NCI-H1930 (cell line): ENCODE measurements at places on chromosomes 2 and 18.
A peak's percentile ranks its signal among the peaks of the same experiment; 100 is the strongest.

- no peak for DNase-seq
Measured at GRCh38 chr18:79806976-79807841, 9.5 kb downstream of the KCNG2 start.

DNA sequence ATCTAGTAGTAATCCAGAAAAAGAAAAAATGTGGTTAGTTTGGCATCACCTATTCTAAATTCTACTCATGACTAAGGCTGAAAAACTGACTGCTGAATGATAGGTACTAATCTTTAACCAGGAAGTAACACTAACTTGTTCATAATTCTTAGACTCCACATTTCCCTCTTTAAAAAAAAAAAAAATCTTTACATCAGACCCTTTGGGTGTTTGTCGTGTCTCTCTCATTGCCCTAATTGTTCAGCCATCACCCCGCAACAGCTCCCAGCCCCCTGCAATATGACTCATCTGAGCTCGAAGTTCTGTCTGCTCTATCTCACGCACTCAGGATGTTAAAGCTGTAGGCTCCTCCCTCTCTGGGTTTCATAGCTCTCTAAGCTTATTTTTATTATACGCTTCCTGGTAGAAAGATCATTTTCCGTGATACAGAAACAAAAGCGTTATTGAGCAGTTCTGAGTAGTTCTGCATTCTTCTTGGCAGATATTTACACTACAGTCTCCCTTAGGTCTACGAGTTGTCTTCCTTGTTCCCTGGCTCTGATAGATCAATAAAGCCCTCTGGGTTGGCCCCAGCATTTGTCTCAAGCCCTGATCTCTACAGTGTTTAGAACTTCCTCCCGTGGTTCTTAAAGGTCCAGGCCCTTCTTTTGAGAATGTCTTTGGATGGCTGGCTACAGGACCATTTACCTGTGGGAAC lies 95.6 kb downstream of the TNFRSF11A start:
- no peak for DNase-seq

- no peak for DNase-seq
Measured at GRCh38 chr18:55522011-55522410, 66.0 kb downstream of the TCF4 start.

- no peak for DNase-seq
Measured at GRCh38 chr2:238450440-238450861, 23.7 kb downstream of the ASB1 start.

DNA sequence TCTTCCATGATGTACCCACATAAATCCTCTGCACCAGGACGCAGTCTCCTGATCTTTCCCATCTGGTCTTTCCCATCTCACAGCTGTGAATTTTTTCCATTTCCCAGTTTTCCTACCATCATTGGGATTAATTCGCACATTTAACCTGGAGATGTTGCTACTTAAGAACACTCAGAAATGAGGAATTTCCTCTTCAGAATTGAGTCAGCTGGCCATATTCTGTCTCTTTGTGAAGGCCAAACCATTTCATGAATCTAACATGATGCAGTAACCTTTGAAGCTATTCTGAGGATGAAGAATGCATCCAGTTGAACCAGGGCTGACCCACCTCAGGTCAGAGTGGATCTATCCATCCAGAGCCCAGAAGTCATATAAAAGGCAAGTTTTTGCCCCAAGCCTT lies 326.8 kb downstream of the SETBP1 start:
- DNase-seq: no peak

DNA sequence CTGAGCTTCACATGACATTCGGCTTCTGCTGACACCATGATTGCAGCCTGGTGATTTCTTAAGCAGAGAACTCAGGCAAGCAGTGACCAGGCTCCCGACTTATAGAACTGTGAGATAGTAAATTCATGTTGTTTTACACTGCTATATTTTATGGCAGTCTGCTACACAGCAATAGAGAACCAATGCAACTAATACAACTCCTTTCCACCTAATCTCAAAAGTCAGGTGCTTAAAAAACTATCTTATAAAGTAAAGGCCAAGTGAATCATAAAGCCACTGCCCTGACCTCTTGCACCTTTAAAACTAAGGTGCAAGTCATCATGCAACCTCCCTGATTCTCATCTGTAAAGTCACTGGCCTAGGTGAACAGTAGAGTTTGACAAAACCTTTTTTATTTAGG lies 95.3 kb upstream of the GLS start:
- DNase-seq: no peak

GRCh38 chr2:10891390-10891789 lies 20.3 kb upstream of the KCNF1 start:
- no peak for DNase-seq

DNA sequence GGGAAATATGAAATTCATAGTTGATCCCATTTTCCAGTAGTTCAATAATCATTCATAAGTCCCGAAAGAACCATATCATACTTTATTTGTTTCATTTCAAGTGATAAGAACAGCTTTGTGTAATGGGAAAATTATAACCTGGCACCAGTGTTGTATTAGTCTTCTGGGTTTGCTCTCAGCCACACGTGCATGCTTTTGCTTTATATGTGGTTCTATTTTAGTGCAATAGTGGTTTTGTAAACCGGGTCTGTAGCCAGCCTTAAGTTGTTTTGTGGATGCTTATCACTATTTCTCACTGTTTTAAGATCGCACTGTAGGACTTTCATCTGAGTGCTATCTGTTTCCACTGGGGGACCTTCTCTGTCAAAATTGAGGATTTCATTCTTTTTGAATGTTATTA lies 203.8 kb downstream of the PTPRM start:
- no peak for DNase-seq

- DNase-seq: no peak
Measured at GRCh38 chr2:13158466-13158865, 441.7 kb downstream of the TRIB2 start.

- DNase-seq: no peak
Measured at GRCh38 chr2:203960811-203961210, 24.2 kb downstream of the ICOS start.

- DNase-seq: no peak
Measured at GRCh38 chr2:26607698-26608097, 33.5 kb downstream of the CIB4 start.

DNA sequence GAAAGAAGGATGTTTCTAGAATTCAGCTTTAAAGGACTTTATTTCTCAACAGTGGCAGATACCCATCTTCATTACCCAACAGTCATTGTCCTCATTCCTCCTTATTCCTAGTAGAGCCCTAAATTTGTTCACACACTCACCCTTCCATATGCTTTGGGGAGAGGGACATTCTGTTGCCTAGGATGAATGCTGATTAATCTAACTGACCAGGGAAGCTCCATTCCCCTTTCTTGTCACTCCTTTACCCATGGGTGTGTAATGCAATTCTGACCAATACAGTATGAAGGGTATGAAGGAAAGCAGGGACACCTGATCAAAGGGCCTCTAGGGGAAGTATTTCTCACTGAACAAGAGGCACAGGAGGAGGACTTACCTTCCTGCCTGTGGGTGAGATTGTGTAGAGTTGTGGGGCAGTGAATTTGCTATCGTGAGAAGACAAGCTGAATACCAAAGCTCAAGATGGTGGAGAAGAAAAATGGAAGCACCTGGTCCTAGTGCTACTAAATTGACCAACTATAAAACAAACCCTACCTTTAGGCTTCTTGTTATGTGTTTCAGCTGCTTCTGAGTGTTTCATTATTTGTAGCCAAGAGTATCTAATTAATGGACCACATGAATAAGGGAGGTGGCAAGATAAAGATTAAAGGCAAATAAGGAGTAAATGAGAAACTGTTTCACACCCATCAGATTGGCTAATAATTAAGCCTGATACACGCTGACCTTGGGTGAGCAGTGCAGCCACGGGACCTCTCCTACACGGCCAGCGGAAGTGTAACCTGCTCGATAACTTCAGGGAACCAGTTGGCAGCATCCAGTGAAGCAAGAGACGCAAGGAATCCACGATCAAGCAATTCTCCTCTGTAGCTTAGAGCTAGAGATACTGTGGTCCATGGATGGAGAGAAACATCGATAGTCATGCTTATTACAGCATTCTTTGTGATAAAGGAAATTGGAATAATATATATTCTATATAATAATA lies 202.3 kb downstream of the MYCN start:
- no peak for DNase-seq

DNA sequence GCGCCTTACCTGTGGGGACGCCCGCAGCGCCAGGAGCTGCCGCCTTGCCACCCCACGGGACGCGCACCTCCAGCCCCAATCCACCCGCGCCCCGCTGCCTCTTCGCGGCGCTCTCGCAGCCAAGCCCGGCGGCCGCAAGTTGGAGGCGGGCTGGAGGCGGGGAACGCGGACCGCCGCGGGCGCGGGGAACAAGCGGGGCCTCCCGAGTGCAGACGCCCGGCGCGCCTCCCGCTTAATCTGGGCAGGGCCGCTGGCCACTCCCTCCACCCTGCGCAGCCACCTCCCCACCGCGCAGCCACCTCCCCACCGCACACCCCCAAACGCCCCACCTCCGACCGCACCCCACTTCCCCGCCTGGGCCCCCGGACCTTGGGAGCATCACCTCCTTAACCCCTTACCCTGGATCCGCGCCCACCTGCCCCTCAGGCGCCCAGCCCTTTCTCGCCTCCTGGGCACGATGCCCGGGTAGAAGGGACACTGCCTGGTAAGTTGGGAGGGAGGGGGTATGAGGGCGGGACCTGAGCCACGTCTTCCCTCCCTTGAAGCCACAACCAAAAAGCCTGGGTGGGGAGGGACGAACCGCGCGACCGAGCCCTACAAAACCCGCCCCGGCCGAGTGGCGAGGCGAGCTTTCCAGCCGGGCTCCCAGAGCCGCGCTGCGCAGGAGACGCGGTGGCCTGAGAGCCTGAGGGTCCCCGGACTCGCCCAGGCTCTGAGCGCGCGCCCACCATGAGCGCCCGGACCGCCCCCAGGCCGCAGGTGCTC lies at the start of the genes COL4A3 and COL4A4:
Gene COL4A3 (plus strand): TSS at position 627 of the 765 bp plus-strand sequence. CDS start 103 bp downstream, at position 730.
Gene COL4A4 (minus strand): TSS at position 208 of the 765 bp plus-strand sequence. CDS start 16,722 bp downstream, outside the sequence.
- peak; percentile 53 for DNase-seq

DNA sequence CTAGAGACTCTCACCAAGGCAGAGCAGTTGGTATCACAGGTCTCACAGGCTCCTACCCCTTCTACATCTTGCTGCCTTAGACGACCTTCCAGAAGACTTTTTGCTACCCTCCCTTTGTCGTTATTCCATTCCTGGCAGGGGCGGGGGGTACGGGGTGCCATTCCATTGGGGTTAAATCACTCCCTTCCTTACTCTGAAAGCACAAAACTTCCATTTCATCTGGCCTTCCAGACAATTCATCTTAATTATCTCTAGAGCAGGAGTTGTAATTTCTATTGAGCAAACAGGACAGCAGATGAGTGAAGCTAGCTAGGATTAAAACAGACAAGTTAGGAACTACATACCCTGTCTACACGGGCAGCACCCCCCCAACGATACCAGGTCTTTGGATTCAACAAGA lies 276.2 kb upstream of the TANK start:
- DNase-seq: no peak

DNA sequence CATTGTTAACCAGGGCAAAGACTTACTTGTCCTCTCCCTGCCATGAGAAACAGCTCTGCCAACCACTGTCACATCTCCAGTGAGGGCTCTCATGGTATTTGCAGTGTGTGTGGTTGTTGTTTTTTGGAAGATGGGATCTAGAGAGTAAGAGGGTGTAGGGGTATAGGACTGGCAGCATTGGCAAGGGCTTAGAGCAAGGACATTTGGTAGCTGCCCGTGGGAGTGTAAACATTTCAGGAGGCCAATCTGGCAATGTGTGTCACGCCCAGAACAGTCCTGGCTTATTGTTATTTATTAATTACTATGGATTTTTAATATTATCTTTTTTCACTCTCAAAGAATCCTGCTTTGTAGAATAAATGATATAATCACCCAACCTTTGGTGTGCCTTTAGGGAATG lies 90.5 kb downstream of the TMEM17 start:
- DNase-seq: no peak

DNA sequence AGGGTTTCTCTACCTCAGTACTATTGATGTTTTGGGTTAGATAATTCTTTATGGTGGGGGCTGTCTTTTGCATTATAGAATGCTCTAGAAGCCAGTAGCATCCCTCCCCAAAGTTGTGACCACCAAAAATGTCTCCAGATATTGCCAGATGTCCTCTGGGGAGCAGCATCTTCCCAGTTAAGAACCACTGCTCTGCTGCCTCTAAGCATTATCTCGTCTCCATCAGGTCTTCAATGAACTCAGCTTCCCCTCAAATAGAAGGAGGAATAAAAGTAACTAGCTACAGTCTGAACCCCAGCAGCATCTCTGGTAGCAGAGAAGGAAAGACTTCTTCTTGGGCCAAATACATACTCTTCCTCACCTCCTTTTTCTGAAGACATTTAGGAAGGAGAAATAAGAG lies 244.1 kb downstream of the AGPS start:
- no peak for DNase-seq

- no peak for DNase-seq
Measured at GRCh38 chr2:10048501-10049171, 5.3 kb downstream of the KLF11 start.

DNA sequence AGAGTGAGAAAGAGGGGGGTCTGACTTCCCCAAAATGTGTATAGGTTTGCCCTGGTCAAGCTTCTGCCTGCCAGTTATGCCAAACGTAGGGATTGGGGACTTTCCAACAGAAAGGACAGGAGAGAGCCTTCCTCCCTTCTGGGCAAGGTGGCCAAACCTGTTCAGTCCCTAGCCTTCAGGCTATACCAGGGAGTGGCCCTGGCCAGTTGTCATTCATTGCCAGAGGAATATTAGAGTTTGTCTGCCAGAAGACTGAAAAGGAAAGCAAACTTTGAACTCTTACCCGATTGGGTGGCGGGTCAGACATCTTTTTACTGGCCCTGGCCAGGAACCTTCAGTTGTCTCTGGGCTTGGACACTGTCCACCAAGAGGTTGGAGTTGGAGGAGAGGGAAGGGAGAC lies 22.1 kb downstream of the RAB3GAP1 start:
- DNase-seq: no peak

GRCh38 chr18:42107691-42108450 lies 152.8 kb downstream of the PIK3C3 start:
- no peak for DNase-seq

GRCh38 chr2:233418761-233419546 lies 64.7 kb downstream of the DGKD start:
- no peak for DNase-seq

- DNase-seq: no peak
Measured at GRCh38 chr2:113894156-113894743, 4.4 kb downstream of the ACTR3 start.

- no peak for DNase-seq
Measured at GRCh38 chr2:41127351-41127750, 675.5 kb upstream of the SLC8A1 start.

- DNase-seq: no peak
Measured at GRCh38 chr2:43209204-43209717, 17.1 kb downstream of the ZFP36L2 start.

DNA sequence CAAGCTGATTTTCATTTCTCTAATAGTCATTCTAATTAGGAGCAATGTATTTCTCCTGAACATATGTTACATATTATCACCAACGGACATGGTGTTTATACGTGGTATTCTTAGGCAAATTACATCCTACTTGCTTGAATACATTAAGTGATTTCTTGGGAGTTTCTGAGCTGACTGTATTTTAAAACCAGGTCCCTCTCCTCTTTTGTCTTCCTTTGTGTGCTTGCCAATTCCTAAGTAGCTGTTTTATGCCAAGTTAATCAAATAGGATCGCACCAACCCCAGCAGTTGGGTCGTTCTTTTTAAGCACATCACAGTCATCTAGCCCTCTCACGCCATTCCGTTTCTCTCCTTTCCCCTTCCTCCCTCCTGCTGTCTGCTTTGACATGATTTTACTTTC lies 75.4 kb upstream of the MAP2 start:
- no peak for DNase-seq

GRCh38 chr18:48942554-48943261 lies 8.1 kb downstream of the SMAD7 start:
- no peak for DNase-seq
